ENCODE measurements at places on chromosomes 2 and 18. TPM values are rescaled to one million over a fixed set of nuclear protein-coding genes. Genes with fewer than 3 reads are reported as not detected.

- peak; percentile 54 for DNase-seq
Measured at GRCh38 chr2:176652300-176653182, 383.3 kb downstream of the MTX2 start.

- no peak for DNase-seq
Measured at GRCh38 chr18:50138181-50139064, 56.5 kb downstream of the MYO5B start.

GRCh38 chr2:100422320-100423055, 5.0 kb upstream of the CHST10 start:
- DNase-seq = peak; percentile 34

The HOXD3 gene
- total RNA-seq = not detected

DNA sequence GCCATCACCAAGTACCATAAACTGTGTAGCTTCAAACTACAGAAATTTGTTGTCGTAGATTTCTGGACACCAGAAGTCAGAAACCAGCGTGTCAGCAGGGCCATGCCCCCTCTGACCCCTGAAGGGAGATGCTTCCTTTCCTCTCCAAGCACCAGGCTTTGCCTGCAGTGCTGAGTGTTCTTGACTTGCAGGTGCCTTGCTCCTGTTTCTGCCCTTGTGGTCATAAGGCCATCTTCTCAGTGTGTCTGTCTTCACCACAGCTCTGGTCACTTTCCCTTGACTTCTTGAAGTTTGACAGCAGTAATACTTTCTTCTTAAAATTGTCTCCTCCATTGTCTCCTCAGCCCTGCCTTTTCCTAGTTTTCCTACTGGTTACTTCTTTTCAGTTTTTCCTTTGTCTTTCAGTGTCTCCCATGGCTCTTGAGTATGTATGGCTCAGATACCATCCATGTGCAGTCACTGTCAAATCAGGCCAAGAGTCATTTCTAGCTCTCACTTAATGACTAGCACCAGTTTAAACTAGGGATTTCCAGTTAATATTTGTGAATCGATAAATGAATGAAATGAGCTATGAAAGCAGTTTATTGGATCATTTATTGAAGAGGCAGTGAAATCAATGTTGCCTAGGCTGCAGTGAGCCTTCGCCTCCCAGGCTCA, 91.2 kb upstream of the RANBP2 start:
- no peak for DNase-seq

DNA sequence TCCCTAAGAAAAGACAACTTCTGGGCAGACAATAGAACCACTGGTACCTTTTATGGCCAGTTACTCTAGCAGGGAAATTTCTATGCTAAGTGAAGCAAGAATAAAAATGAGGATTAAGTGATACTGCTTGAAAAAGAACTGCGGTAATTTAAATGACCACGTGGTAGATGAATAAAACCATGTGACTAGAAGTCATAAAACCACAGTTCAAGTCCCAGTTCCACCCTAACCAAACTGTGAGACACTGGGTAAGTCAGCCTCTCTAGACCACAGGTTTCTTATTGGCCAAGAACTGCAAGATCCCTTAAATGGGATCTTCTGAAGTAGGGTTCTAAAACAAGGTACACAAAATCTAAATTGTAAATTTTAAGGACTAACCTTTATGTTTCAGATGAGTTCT, 12.7 kb downstream of the TMEM237 start:
- DNase-seq = no peak

DNA sequence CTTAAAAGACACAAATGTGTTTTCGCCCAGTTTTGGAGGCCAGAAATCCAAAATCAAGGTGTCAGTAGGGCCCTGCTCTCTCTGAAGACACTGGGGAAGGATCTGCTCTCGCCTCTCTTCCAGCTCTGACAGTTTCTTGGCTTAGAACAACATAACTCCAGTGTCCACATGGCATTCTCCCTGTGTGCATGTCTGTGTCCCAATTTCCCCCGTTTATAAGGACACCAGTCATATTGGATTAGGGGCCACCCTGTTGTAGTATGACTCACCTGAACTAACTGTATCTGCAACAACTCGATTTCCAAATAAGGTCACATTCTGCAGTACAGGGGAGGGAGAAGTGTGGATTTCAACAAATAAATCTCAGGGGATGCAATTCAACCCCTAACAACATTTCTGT, 263.2 kb downstream of the SS18 start:
- no peak for DNase-seq

DNA sequence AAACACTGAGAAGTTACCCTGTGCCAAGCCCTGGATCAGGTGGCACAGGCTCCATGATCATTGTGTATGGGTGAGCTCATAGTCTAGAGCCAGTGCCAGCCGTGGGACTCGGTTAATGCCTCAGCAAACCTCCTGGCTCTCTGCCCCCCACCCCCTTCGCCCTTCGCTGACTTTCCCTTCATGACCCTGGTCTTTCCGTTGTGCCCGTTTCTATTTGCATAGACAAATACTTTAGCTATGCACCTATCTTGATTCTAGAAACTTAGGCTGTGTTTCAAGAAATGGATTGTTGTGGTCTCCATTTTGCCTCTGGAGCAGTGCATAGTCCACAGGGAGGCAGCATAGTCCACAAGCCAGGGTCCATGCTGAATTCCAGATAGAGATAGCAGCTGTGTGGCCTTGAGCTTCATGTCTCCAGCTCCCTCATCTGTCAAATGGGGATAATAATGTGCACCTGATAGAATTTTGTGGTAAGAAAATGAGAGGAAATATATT, 44.8 kb upstream of the KDM3A start:
- peak; percentile 35 for DNase-seq

DNA sequence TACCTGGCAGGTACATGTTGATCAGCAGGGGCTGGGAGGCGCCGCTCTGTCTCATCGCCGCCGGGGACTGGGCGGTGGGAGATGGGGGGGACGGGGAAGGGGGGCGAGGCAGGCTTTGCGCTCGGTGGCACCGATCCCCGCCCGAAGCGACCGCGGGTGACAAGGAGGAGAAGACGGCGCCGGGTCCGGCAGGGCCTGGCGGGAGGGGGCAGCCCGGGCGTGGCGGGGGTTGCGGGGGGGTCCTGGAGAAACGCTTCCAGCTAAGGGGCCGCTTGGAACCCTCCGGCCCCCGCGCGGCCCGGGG, at the start of gene FEV:
TSS of gene FEV (minus strand) at position 164 of the 304 bp plus-strand sequence. CDS start at position 55, 109 bp downstream.
- no peak for DNase-seq

GRCh38 chr2:60836491-60836890, 44.9 kb upstream of the REL start:
- DNase-seq = no peak

GRCh38 chr2:47079515-47080412, 75.3 kb downstream of the STPG4 start:
- no peak for DNase-seq

DNA sequence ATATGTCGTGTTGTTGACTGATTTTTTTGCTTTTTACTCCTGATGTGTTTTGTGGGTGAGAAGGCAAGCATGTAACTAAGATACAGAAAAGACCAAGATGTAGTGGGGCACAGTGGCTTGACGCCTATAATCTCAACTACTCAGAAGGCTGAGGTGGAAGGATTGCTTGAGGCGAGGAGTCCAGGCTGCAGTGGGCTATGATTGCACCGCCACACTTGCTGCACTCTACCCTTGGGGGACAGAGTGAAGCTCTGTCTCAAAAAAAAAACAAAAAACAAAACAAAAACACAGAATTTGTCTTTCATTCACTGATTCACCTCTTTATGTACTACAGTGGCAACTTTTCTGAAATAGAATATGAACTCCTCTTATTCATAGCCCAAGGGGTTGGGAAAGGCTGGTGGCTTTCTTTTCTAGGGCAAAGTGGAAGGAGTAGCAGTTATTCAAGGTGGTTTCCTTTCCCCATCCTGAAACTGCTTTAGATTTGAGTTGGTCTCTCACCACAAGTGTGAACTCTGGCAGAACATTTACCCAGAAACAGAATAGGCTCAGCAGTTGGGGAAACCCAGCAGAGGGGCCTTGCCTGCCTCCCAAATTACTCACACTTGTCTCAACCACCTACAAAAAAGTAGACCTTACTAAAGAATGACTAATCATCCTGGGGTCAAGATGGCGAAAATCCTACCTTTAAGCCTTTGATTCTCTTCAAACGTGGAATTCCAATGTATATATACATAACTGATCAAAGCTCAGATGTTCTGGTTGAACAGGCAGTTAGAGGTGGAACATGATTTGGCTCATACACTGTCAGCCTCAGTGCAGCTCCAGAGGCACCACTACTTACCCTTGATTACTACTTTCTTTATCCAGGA, 6.5 kb downstream of the TANK start:
- no peak for DNase-seq

DNA sequence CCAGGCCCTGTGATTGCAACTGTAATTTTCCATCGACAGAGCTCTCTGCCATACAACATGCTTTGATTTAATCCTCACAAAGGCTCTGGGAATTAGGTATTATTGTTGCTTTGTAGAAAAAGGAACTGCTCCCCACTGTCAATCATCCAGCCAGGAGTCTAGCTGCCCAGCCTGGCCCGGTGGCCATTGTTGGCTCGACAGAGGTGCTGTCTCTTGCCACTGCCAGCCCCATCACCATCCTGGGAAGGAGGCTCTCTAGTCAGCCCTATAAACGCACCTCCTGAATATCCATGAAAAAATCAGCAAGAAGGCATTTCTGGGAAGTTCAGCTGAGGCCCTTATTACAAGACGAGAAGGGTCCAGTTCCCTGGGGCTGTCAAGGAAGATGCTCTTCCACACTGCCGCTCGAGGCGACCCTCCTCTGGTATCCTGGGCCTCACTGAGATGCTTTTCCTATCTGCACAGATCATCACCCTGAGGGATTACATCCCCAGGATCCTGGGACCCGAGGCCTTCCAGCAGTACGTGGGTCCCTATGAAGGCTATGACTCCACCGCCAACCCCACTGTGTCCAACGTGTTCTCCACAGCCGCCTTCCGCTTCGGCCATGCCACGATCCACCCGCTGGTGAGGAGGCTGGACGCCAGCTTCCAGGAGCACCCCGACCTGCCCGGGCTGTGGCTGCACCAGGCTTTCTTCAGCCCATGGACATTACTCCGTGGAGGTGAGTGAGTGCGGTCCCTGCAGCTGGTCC, 71.0 kb downstream of the TPO start:
- DNase-seq = no peak

The OTX1 gene
- 0.57 TPM for total RNA-seq

GRCh38 chr18:2049986-2050385, 521.3 kb downstream of the METTL4 start:
- DNase-seq = peak; percentile 6

- DNase-seq = no peak
Measured at GRCh38 chr2:3189961-3190360, 187.7 kb downstream of the EIPR1 start.

DNA sequence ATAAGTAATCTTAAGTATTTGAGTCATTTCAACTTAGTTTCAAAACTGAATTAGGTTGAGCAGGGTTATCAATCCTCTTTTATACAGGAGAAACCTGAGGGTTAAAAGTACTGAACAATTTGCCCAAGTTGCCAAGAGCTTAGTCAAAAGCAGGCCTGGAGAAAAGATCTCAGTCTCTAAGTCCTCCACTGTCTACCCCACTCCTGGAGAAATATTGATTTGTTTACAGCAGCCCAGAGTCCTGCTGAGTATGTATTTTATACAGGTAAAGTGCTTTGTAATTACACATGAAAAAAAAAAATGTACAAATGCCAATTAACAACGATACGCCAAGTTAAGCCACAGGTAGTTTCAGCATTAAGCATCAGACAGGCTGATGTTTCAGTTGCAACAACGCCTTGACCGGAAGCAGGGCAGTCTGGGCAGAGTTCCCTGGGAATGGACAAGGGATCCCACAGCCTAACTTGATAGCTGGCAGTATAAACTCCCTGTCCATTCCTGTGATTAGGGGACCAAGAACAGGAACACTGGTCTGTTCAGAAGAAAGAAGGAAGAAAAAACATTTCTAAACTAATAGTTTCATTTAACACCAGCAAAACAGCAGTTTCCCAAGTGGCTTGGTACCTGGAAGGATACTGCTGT, 132.9 kb downstream of the MYO5B start:
- DNase-seq = no peak

GRCh38 chr2:39375917-39376316, 61.2 kb downstream of the MAP4K3 start:
- DNase-seq = no peak

- no peak for DNase-seq
Measured at GRCh38 chr2:168363347-168364092, 92.6 kb upstream of the CERS6 start.

DNA sequence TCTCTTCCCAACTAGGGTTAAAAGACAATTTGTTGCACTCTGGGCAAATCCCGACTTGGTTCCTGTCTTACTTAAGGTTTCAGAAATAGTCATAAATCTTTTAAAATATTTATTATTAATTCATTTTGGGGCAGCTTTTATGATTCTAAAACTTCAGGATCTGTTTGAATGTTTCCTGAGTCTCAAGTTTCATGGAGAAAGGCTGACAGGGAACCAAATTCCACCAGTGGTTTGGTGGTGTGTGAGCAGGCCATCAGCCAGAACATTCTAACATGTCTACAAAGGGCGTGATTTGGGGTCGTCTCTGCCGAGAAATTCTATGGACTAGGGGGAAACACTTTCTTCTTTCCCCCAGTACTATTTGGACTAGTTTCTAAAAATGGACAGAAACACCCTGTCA, 366.4 kb downstream of the ZNF521 start:
- DNase-seq = no peak

DNA sequence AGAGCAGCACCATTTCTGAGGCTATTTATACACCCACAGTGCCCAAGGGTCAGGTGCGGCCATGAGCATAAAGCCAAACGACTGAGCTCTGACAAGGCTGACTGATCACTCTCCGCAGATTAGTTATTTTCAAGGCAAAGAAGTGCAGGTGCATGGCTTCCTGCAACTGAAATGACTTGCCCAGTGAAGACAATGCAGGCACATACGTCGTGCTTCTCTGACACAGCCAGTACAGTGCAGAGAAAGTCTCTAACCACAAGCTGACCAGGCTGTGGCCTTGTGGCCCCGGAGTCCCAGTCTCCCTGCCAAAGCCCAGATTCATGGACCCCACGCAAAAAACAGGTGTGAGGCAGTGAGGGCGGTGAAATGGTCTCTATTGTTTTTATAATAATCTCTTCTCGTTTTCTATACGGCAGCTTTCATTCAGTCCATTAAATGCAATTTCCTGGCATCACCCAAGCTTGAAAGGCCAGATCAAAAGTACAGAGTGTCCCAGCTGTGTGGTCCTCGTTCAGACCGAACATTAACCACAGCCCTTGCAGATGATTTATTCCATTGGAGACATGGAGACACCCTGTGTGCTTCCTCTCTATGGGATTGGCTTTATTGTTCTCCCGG, 447.0 kb upstream of the ID2 start:
- no peak for DNase-seq
